A549 treated with RU486 at 1 μM for 4 hours (cell line): ENCODE measurements at places on chromosomes 4 and X. TPM values are rescaled to one million over a fixed set of nuclear protein-coding genes. Genes with fewer than 3 reads are reported as not detected.

Gene SYN1
- total RNA-seq = 0.11 to 0.31 TPM (median 0.21 TPM) in 5 replicates

Gene RTL3
- total RNA-seq = 0.05 to 0.07 TPM (median 0.06 TPM) in 3 of 5 replicates, not detected in the others

Gene SLC10A7
- 1.1 to 3.0 TPM (median 2.1 TPM) in 5 replicates for total RNA-seq

Gene VCX2
- total RNA-seq = not detected in 5 replicates

Gene SUPT20HL2
- total RNA-seq = not detected in 5 replicates

Gene RFC1
- 17.4 to 21.2 TPM (median 19.9 TPM) in 5 replicates for total RNA-seq

Gene NRK
- total RNA-seq = not detected in 5 replicates

Gene SLC49A3
- total RNA-seq = 0.18 to 0.47 TPM (median 0.24 TPM) in 4 of 5 replicates, not detected in the other

Gene GPC4
- not detected in 5 replicates for total RNA-seq

Gene SLC10A4
- total RNA-seq = 5.2 to 9.2 TPM (median 8.0 TPM) in 5 replicates

Gene FHDC1
- total RNA-seq = 0.34 to 0.42 TPM (median 0.38 TPM) in 5 replicates
